ENCODE measurements at places on chromosomes 2 and 18. TPM values are rescaled to one million over a fixed set of nuclear protein-coding genes. Genes with fewer than 3 reads are reported as not detected.
A peak's percentile ranks its signal among the peaks of the same experiment; 100 is the strongest.

- no peak for DNase-seq
Measured at GRCh38 chr2:181152226-181152625, 171.8 kb downstream of the UBE2E3 start.

DNA sequence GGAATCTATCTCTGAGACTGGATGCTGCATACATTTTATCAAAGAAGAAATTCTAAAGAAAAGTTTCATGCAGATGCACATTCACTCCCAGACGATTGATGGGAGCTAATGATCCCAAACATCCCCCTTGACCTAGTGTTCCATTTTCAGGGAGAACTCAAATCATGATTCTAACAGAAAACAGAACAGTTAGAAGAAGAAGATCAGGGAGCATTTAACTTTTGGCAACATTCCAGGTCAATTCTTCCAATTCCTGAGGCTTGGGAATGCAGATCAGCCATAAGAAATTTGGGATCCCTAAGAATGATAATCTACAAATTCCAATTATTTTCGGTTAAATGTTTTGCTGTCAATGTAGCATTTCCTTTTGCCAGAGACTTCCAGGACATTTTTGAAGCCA, 96.6 kb downstream of the CPO start:
- no peak for DNase-seq

DNA sequence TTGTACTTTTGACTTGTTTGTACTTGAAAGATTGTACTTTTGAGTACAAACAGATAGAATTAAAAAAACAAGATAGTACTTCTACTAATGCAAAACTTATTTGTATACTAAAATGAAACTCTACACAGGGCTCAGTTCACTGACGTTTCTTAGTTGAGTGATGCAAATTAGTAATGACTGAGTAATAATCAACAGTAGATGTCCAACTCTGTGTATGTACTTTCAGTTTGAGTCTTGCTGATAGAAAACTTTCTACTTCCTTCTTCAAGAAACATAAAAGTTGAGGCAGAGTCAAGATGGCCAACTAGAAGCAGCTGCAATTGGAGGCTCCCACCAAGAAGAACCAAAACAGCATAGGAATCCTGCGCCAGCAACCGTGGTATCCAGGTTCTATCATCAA, 585.0 kb downstream of the NR4A2 start:
- no peak for DNase-seq

DNA sequence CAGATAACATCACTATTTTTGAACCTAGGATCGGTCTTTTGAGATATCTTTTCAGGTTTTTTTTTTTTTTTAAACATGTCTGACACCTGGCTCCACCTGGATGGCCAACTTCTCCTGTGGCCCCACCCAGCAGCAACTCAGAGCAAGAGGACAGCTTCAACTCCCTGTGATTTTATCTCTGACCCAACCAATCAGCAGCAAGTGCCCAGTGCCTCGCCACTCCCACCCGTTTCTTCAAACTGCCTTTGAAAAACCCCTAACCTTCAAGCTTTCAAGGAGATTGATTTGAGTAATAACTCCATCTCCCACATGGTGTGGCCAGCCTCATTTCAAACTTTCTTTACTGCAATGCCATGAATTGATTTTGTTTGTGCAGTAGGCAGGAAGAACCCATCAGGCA, 19.0 kb downstream of the MYO3B start:
- DNase-seq = no peak

- DNase-seq = no peak
Measured at GRCh38 chr18:58715540-58715939, 44.3 kb downstream of the MALT1 start.

DNA sequence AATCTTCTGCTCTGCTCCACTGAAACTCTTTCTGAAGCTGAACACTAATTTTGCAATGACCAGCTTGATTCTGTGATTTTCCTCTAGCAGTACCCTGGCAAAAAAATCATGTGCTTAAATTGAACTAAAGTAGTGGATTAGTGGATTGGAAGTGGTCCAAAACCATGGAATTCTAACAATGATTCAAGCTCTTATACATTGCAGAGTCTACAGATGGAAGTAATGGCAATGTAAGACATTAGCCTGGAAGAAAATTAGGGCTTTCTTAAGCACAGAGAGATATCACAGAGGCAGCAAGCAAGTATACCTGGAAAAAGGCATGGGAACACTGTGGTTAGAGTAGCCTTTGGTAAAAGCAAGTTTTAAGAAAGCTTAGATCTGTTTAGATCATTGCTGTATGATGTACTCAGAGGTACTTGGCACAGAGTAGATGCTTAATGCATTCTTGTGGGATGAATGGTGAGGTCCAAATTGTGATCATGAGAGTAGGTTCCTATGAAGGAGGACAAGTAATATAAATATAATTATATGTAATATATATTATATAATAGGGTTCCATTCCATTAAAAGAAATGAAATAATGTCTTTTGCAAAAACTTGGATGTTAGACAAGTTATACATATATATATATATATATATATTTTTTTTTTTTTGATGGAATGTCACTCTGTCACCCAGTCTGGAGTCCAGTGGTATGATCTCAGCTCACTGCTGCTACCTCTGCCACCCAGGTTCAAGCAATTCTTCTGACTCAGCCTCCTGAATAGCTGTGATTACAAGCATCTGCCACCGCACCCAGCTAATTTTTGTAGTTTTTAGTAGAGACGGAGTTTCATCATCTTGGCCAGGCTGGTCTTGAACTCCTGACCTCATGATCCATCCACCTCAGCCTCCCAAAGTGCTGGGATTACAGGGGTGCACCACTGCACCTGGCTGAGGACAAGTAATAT, 172.2 kb upstream of the SCN7A start:
- no peak for DNase-seq

DNA sequence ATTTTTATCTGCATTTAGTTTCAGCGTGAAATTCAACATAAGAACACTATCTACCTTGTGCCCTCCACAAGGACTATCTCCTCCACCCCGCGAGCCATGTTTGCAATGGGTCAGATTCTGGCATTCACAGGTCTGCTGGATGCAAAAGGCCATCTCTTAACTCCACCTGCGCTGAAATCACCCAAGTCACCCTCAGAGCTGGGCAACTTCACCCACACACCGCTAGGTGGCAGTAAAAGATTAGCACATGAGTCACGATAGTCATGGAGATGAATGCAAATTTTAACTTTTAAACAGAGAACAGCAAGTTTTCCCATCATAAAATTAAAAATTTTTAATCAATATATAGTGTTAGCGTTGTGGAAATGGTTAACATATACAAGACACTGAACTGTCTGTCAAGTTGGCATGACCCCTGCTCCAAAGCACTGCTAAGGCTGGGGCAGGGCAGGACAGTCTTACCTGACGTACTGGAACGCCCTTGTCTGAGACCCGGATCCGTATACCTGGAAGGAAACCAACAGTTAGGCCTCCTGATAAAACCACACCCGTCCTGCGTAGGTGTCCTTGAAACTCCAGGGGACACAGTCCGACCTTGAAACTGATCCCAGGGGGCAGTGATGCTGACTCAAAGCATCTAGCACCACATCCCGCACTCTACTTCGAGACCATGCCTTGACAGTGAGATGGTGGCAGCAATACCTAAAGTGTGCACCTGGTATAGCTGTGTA, 89.6 kb downstream of the UXS1 start:
- DNase-seq = peak; percentile 74

Gene TCF7L1
- total RNA-seq = 12.5 TPM

Measured in kidney (tissue), 22 donors.